ENCODE measurements at places on chromosomes 1 and 21.

GRCh38 chr1:90206260-90206659, 211.3 kb downstream of the ZNF326 start:
- no peak for DNase-seq

DNA sequence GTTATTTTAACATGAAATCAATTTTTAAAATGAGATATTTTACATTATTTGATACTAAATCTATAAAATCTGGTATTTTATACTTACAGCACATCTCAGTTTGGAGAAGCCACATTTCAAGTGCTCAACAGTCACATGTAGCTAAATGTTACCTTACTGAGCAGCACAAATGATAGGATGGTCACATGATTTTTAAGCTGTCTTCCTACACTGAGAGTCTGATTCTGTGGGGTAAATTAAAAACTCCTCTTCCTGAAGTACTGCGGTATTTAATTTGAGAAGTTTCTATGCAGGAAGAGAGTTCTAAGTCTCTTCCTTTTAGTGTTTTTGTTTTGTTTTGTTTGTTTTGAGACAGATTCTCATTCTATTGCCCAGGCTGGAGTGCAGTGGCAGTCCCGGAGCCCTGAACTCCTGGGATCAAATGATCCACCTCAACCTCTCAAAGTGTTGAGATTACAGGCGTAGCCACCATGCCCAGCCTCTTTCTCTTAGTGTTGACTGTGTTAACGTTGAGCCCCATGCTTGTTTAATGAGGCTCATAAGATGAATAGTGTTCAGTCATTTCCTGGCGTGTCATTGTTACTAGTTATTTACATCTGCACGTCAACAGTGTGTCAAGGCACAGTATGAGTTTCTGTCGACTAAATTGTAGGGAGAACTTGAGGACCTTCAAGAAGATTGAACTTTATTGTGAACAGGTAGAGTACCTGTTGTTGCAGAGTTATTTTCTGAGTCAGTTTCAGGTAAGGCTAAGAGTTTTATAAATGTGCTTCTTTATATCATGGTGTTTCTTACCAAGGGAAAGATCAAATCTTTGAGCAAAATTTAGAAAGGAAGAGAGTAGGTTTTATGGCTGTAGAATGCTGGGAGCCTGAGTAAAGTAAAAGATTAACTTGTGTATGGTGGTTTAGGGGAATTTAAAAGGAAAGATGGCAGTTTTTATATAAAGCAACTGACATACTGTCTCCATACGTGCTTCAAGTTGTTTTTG, 3.3 kb downstream of the CNST start:
- DNase-seq: no peak

- no peak for DNase-seq
Observed at GRCh38 chr1:32741413-32742198, 39.0 kb upstream of the SYNC start.

DNA sequence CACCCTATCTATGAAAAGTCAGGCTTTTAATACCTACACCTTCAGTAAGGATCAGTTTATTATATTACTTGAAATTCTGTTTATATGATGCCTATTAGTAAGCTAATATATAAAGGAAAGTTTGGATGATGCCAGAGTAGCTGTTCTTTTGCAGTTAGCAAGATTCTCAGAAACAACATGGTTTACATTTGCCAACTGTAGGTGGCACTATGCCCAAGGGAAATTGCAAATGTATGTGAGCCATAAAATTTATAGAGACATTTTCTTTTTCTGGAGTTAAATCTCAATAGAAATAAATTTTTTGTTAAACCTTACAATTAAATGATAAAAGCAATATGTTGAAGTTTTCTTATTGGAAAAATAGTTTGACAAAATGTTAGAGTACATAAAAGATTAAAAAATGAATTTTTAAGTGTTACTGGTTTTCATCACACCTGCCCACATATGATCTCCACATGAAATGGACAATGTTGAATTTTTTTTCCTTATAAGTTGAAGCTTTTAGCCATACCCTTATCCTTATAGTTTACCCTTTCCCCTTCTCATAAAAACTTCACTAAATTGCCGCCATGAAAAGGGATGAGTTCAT, 32.1 kb upstream of the EPHX4 start:
- no peak for DNase-seq

DNA sequence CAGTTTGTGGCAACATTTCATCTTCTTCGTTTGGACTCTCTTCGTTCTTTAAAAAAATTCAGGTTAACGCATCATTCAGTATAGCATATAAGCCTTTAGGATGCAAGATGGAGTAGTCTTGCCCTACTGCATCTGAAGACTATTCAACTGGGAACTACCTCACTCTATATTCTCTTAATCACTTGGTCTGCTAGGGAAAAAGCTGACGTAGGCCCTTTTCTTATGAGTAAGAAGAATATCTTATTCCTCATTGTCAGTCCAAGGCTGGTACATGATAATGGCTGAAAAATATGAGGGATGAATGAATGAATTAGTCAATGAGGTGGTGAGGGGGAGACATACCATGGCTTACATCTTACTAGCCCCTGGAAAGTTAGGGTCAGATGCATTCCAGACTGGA, 294.2 kb downstream of the GPATCH2 start:
- DNase-seq: no peak

- DNase-seq: no peak
Observed at GRCh38 chr1:240567066-240567465, 44.9 kb downstream of the GREM2 start.

GRCh38 chr1:204588826-204589225, 72.6 kb downstream of the MDM4 start:
- DNase-seq: no peak

- no peak for DNase-seq
Observed at GRCh38 chr1:238457610-238458009, 566.9 kb upstream of the ZP4 start.

DNA sequence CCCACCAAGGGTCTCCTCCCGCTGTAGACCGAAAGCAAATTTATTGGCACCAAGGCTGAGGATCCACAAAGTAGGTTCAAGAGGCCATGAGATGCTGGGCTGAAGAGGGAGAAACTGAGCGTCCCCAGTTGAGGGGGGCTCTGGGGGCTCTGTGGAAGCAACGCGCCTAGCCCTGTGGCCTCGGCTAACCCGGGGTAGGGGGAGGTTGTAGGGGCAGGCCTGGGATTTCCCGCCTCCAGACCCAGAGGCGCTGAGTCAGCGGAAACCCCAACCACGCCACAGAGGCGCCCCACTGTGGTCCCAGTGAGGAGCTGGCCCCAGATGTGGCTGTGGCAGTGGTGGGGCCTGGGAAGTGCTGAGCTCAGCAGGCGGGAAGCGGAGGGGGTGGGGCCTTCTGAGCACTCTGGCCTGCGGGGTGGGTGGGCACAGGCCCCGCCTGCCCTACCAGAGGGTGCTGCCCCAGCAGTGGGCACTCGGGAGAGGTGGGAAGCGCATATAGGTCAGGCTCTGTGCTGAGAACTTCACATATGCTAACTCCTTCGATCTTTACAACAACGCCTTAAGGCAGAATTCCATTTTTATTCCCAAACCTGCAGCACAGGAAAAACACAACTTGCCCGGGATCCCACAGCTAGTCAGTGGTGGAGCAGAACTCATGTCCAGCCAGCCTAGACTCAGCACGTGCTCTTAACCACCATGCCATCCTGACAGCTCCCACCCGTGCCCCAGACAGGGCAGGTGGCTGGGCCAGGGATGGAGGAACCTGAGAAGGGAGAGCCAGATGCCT, 1.5 kb upstream of the COL16A1 start:
- no peak for DNase-seq

DNA sequence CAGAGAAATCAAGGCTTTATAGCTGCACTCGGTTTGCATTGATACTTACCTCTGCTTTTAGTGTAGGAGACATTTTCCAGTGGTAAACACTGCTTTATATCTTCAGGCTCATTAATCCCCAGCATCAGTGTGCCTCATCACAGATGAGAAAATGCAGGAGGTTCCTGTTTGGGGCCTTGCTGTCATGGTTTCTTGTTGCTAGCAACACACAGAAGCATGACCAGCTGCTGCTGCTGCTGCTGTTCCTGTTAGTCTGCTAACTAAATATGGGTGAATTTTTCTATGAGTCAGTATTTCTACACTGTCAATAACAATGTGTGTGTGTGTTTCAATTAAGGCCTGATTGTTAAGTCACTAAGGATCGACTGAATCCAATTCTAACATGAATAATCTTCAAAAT, 85.8 kb upstream of the RGS1 start:
- DNase-seq: peak; percentile 41

- DNase-seq: no peak
Observed at GRCh38 chr1:43066578-43066977, 105.5 kb downstream of the EBNA1BP2 start.

DNA sequence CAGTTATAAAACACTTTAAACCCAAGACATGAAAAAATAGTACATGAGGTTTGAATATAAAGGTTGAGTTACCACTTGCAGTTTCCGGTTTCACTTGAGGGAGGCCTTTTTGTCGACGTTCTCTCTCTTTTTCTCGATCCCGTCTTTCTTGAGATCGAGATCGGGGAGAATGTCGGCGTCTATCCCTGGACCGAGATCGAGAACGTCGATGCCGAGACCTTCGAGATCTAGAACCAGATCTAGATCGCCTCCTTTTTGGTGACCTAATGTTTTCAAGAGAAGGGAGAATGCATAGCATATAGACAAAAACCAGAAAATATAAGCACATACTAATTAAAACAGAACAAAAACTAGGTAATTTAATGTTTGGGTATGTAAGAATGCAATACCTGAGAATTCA, 33.7 kb downstream of the SOD1 start:
- no peak for DNase-seq

DNA sequence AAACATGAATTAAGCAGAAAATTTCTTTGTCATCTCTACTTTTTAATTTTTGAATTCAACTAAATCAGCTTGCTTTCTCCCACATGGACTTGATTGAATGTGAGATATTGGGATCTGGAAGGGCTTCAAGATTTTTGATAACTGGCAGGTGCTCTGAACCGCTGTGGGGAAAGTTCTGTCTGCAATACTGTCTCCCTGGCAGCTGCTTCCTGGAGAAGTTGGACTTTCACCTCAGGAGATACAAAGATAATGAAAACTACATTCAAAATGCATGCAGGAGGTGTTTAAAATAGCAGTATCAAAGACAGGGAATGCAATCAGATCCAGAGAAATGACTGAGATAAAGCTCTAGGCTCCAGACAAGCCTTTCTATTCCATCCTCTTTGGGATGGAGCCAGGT, 338.3 kb downstream of the NEGR1 start:
- DNase-seq: no peak

- DNase-seq: no peak
Observed at GRCh38 chr1:205375835-205376545, 19.3 kb upstream of the KLHDC8A start.

DNA sequence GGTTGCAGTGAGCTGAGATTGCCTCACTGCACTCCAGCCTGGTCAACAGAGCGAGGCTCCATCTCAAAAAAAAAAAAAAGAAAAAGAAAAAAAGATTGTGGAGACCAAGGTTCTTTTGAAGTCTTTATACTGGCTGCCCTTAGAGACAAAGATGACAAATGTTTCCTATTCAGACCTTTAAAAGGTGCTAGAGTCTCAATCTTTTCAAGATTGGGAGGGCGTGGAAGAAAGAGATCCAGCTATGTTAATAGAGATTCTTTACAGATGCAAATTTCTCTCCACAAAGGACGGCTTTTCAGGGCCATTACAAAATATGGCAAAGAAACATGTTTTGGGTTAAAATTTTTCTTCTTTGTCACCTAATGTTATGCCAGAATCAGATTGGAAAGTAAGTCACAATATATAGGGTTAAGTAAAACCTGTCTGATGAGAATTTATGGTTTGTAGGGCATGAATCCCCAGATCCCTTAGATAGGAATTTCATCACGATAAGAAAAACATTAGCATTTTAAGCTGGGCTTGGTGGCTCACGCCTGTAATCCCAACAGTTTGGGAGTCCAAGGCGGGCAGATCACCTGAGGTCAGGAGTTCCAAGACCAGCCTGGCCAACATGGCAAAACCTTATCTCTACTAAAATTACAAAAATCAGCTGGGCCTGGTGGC, 13.0 kb upstream of the MORC3 start:
- no peak for DNase-seq

GRCh38 chr1:47962750-47963492, 34.3 kb downstream of the TRABD2B start:
- DNase-seq: peak; percentile 27

DNA sequence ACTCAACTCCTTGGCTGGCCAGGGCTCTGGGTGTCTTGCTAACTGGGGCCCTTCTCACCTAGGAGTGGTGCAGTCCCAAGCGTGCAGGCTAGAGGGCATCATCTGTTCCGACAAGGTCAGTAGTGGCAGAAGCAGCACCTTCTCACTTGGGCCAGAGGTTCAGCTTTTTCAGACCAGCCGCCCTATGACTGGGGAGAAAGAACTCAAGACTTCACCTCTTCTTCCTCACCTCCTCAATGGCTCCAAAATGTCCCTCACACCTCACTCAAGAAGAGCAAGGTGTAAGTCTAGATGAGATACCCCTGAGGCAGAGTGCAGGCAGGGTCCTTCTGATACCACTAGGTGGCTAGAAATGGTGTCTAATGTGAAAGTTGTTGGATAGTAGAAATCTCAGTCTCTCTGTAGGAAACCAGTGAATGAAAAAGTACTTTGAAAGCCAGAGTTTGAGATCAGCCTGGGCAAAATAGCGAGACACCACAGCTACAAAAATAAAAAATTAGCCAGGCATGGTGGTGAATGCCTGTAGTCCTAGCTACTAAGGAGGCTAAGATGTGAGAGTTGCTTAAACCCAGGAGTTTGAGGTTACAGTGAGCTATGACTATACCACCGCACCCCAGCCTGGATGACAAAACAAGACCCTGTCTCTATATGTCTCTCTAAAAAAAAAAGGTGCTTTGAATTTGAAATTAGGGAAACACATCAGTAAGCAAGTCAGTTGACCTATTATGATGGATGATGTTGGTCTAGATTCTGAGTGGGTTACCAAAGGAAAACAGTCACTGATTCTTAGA, 8.6 kb upstream of the IL20 start:
- DNase-seq: no peak

DNA sequence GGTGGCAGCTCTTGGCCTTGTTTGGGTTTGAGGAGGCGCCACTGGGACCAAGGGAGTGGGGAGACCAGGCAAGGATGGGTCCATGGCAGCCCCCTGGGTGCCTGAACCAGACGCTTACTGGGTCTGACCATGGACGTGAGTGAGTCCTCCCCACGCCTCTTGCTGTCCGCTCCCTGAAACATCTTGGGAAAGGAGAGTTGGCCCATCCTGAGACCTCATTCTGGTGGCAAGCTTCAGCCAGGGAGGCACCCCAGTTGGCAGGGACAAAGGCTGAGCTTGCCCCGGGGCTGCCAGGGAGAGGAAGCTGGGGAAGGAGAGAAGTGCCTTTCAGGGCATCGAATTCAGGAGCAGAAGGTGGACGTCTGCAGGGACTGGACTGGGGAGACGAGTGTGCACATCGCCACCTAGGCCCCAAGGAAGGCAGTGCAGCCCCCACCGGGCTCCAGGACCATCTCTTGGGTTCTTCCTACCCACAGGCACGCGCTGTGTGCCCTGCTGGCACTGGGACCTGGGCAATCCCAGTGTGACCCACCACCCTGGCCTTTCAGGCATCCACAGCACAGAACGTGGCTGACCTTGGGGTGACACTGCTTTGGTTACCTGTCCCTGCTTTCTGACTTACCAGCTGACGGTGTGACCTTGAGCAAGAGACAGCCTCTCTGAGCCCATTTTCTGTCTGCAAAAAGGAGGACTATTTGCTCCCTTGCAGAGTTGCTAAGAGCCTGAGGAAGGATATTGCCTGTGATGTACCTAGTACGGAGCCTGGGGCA, 132.9 kb upstream of the WNT4 start:
- peak; percentile 80 for DNase-seq

Measured in glutamatergic neuron (in vitro differentiated cells).